CD14-positive monocyte (primary cell): ENCODE measurements at places on chromosomes 7 and 10.

DNA sequence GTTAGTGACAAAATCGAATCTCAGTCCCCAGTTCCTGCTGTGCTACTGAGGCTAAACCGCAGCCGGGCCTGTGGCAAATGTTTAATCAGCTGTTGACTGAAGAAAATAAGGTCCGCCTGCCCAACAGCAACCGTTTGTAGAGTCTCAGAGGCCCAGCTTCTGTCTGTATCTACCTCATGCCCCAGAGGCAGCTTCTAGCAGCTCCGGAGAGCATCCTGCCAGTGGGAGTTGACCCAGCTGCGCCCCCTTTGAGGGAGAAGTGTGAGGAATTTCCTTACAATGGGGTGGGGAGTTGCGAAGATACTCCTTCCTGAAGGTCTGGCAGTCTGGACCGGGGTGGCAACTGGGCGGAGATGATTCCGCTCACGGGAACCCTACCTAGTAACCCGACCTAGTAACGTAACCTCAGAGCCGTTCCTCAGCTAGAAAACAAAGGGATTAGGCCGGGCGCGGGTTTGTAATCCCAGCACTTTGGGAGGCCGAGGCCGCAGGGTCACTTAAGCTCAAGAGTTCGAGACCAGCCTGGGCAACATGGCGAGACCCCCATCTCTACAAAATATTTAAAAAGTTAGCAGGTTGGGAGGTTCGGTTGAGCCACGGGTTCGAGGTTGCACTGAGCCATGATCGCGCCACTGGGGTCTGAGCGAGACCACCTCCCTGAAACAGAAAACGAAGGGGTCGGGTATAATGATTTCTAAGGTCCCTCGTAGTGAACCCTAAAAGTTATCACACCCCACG, 846 bp upstream of the ZNF775 start:
- peak; percentile 47 for DNase-seq

DNA sequence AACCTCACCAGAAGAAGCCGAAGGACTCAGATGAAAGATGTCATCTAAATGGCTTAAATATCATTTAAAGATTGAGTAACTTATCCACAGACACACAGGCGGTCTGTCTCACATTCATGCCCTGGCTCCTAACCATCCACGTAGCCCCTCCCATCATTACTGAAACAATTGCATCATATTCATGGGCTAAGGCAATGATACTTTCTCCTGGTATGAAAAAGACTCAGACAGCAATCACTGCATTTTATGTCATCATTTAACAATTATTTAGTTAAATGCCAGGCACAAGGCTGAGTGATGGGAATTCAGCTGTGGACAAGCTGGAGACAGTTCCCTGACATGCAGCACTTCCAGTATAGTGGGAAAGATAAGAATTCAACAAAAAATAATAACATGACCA, 11.2 kb upstream of the TECTB start:
- no peak for DNase-seq

GRCh38 chr7:149209518-149210269, 14.3 kb downstream of the ZNF282 start:
- DNase-seq, result peak; percentile 24

DNA sequence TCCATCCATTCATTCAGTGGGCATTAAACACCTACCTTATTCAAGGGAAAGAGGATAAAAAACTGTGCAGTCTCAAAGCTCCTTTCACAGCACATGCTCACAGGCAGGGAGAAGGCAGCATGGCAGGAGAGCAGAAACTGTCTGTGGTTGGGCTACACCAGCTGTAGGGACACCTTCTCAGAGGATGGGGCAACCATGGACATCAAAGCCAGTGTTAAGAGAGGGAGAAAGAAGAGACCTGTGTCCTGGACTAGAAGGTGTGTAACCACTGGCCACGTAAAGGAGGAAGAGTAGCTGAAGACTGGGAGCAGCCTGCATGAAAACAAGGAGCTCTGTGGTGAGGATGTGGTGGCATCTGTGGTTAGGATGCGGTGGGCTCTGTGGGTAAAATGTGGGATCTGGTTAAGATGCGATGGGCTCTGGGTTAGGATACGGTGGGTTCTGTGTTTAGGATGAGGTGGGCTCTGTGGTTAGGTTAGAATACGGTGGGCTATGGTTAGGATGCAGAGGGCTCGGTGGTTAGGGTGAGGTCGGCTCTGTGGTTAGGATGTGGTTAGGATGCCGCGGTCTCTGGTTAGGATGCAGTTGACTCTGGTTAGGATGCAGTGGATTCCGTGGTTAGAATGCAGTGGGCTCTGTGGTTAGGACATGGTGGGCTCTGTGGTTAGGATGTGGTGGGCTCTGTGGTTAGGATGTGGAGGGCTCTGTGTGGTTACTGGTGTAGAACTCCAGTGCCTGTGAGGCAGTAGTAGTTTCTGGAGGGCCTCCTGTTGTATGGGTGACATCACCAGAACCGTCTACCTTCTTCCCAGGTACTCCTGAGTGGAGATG, 197.6 kb downstream of the WDR37 start:
- no peak for DNase-seq

DNA sequence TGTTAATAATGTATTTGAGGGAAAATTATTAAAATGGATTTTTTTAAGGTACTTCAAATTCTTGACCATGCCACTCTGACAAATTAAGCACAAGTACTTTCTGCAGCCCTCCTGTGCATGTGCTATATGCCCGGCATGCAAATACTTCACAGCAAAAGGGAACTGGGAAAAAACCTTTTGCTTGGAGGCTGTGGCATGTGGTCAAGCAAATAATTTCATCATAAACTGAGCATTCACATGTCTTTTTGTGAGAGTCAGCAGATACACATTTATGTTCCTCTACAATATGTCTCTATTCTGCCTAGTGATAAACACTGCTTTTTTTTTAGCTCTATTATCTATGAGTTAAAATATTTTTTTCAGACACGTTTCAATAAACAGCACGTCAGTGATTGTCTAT, 53.7 kb upstream of the SEMA3A start:
- DNase-seq, result peak; percentile 90

GRCh38 chr10:78774614-78774998, 294.2 kb upstream of the ZMIZ1 start:
- DNase-seq, result no peak

GRCh38 chr10:4427532-4427931, 398.5 kb upstream of the AKR1E2 start:
- DNase-seq, result no peak

GRCh38 chr7:9026121-9026520, 592.7 kb downstream of the NXPH1 start:
- DNase-seq, result no peak
